ENCODE measurements at places on chromosomes 2 and 18.
A peak's percentile ranks its signal among the peaks of the same experiment; 100 is the strongest.

GRCh38 chr2:99512181-99512591 lies 22.4 kb upstream of the REV1 start:
- DNase-seq: no peak

- DNase-seq: no peak
Measured at GRCh38 chr2:159071190-159071915, 102.9 kb downstream of the TANC1 start.

DNA sequence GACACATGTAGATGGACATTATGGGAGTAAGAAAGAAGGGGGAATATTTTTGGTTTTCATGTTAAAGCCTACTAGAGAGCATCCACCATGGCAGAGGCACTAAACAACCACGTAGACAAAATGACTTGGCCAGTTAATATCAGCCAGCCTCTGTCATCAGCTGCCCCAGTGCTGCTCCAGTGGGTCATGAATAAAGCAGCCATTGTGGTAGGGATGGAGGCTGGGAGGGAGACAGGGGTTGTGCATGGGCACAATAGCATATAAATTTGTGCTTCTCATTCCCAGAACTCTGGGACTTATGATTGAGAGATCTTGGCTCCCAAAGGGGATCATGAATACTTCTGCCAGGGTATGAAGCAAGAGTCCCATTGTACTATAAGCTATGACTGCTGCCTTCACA lies 31.1 kb upstream of the CXCR4 start:
- no peak for DNase-seq

DNA sequence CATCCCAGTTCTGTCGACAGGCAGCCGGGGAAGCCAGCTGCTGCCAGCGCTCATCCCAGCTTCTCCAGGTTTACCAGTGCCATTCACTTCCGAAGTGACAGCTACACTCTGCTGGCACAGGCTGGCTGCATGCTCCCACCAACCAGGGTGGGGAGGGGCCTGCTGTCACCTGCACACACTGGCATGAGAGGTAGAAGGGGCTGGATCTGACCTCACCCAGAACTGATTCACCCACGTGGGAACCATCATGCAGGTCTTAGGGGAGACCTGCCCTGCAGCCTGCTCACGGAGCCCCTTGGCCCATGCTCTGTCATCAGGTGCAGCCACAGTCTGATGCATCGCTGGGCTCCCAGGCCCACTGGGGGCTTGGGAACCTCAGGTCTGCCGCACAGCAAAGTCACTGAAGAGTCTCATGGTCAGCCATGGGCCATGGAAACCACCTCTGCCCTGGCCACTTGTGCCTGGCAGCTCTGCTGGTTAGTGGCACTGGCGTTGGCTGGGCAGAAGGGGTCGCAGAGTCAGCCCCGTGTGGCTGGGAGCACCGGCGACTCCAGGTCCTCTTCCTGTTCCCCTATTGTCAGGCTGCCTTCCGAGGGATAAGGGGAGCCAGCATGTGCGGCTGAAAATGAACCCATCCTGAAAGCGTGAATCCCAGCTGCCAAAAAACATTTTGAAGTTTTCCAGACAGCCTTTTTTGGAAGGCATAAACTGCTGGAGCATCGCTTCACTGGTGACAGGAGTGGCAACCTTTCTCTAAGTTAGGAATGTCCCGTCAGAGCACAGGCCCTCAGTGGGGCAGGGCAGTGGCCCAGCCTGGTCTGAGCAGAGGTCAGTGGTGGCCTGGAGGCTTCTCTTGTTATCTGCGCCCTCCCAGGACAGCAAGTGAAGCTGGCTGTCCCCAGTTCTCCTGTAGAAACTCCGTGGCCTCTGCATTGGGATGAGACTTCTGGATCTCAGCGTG lies 157.8 kb downstream of the SEPTIN10 start:
- no peak for DNase-seq

DNA sequence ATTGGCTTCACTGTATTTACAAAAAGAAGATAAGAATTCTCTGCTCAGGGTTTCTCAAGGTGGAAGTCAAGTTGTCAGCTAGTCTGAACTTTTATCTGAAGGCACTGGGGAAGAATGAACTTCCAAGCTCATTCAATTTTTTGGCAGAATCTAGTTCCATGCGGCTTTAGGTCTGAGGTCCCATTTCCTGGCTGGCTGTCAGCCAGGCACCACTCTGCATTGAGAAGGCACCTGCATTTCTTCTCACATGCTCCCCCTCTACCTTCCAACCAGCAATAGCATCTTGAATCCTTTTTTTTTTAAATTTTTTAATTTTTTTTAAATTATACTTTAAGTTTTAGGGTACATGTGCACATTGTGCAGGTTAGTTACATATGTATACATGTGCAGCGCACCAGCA lies 46.2 kb upstream of the RPE start:
- no peak for DNase-seq

GRCh38 chr18:60981682-60982328 lies 351.4 kb upstream of the CDH20 start:
- no peak for DNase-seq

- no peak for DNase-seq
Measured at GRCh38 chr18:136433-136832, 21.9 kb upstream of the USP14 start.

- no peak for DNase-seq
Measured at GRCh38 chr18:3579701-3580100, 129.7 kb downstream of the TGIF1 start.

DNA sequence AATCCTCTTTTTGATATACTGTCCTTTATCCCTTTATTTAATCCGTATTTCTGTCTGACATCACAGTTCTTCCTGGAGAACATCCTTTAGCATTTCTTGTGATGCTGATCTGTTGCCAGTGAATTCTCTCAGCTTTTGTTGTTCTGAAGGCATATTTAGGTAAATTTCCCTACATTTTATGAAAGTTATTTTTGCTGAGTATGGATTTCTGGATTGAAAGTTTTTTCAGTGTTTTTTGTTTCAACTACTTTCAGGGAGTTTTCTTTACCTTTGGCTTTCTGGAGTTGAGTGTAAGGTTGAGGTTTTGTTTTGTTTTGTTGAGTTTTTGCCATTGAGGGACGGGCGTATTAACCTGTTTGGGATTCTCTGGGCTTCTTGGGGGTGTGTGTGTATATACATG lies 22.5 kb downstream of the SNTG2 start:
- no peak for DNase-seq

GRCh38 chr2:71100195-71100964 lies 29.6 kb downstream of the MCEE start:
- peak; percentile 19 for DNase-seq

DNA sequence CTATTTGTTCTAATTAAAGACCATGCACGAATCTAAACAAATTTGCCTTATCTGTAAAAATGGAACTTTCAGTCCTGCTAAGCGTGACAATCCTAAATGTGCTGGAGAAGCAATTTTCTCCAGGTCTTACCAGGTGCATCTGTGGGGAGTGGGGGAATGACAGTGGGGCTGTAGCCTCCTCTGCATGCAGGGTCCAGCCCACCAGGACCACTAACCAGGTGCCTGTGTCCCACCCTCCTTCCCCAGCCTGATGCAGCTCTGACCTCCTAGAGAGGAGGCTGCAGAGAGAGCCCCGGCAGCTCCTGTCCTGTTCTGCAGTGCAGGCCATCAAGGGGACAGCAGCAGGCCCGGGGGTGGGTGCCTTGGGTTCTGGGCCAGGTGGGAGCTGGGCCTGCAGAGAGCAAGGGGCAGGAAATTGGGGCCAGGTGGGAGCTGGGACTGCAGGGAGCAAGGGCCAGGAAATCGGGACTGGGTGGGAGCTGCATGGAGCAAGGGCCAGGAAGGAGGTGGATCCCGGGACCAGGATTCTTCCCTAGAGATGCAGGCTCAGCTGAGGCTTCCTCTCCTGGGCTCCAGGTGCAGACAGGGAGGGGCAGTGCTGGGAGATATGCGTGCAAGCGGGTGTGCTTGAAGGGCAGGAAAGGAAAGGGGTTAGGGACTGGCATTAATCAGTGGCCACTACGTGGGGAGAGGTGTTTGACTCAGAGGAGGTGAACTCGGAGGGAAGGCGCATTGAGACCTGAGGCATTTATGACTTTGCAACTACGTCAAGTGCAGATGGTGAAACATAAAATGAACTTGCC lies 185.3 kb downstream of the ANKRD30B start:
- DNase-seq: no peak

GRCh38 chr2:165909466-165909865 lies 44.1 kb downstream of the TTC21B start:
- no peak for DNase-seq

DNA sequence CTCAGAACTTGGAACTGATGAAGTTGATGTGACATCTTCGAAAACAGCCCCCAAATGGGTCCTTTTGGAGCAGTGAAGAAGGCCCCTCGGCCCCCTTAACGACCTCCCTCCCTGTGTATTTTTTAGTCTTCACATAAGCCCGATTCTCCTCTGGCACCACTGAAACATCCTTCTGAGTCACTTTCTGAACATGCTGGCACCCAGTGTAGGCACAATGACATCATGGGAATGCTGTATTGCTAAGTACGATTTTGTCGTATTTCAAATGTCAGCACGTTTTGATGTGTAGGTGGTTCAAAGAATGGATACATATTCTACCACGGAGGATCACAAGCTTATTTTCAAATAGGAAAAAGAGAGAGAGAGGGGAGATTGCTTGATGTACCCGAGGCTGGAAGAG lies 111.7 kb upstream of the RIOK3 start:
- no peak for DNase-seq

- DNase-seq: no peak
Measured at GRCh38 chr2:234797566-234798250, 154.1 kb upstream of the SH3BP4 start.

- DNase-seq: no peak
Measured at GRCh38 chr2:172220121-172220520, 117.4 kb upstream of the DLX2 start.

GRCh38 chr2:230863031-230863430 lies 1.7 kb upstream of the ITM2C start:
- DNase-seq: no peak

DNA sequence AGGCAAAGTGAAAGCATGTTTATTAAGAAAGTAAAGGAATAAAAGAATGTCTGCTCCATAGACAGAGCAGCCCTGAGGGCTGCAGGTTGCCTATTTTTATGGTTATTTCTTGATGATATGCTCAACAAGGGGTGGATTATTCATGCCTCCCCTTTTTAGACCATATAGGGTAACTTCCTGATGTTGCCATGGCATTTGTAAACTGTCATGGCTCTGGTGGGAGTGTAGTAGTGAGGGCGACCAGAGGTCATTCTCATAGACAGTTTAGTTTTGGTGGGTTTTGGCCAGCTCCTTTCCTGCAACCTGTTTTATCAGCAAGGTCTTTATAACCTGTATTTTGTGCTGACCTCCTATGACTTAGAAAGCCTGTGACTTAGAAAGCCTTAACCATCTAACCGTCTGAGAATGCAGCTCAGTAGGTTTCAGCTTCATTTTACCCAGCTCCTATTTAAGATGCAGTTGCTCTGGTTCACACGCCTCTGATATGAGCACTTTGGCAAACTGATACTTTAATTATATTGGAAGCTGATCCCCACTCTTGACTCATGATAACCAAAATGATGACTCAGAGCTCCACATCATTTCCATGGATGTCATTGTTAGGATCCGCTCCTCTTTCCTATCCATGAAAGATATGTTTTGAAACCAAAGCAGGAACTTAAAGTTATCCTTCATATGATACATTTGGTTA lies 14.5 kb upstream of the ERMN start:
- DNase-seq: no peak

DNA sequence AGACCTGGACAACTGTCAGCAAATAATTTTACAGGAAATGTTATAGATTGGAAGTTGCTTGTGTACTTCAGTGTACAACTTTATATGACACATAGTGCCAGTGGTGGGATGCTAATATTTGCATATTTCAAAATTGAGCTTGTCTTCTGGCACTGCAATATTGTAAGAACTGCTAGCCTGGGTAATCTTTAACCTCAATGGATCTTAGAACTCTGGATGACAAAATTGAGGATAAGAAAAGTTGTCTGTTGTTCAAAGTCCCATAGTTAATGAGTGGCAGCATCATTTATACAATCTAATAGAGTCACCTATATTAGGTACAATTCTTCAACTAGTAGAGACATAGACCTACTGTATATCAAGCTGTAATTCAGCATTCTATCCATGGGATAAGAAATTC lies 110.3 kb downstream of the MEIS1 start:
- no peak for DNase-seq

- no peak for DNase-seq
Measured at GRCh38 chr2:226953826-226954225, 118.0 kb downstream of the RHBDD1 start.

DNA sequence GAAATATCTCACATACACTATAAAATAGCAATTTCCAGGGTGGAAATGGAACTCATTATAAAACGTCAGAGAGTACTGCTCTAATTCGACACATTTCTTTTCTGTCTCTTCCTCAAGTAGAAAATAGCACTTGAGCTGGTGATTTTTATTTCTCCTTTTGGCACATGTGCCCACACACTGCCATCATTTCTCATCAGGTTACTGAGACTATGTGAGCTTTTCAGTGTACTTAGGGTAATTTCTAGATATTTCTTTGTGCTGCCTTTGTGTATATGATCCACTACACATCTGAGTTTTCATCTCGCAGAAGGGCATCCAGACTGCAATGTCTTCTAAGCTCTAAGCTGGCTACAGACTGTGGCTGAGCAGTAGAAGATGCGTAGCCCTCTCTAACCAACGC lies 62.1 kb upstream of the PGAP1 start:
- no peak for DNase-seq

- no peak for DNase-seq
Measured at GRCh38 chr2:191222507-191222906, 22.7 kb upstream of the MYO1B start.

DNA sequence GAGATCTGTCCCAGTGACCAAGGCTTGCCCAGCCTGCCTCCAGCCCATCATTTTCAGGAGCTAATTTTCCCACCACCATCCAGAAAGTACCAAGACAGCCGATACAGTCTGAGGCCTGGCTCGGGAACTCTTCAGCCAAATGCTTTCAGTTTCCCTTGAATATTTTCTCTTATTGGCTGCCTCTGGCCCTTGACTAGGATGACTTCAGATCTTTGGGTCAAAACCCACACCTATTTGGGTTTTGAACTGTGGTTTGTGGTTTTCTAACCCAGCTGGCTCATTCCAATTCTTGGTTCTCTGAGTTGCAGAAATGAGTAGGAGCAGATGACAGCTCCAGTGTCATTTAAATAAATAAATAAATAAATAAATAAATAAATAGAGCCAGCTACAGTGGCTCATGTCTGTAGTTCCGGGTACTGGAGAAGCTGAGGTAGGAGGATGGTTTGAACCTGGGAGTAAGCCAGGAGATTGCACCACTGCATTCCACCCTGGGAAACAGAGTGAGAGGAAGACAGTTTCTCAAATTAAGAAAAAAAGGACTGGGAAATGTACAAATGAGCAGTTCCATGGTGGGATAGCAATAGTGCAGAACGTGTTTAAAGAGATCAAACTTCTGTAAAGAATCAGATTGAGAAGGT lies 465.0 kb upstream of the SOX11 start:
- DNase-seq: no peak

GRCh38 chr2:12641441-12641840 lies 75.3 kb upstream of the TRIB2 start:
- no peak for DNase-seq

DNA sequence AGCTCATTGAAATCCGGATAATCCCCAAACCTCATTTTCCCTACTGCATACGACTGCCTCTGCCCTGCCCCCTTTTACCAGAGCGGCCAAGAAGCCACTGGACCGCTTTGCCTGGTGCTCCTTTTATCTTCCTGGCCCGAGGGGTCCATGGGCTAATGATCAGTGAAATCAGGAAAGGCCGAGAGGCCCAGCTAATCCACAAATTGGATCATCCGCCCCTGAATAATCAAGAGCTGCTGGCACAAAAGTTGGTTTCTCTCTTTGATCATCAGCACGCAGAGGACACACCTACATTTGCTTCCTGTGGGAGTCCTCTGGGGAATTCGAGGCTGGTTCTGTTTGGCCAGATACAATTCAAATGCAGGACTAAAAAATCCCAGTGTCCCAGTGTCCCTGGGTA lies 144.5 kb downstream of the INSIG2 start:
- DNase-seq: no peak

- no peak for DNase-seq
Measured at GRCh38 chr2:85734942-85735608, 18.7 kb upstream of the ATOH8 start.

Data from stimulated activated CD4-positive, alpha-beta T cell treated with anti-CD3 and anti-CD28 coated beads, Interleukin-15, amount 100 ng/mL, for 1 hour (primary cell).